ENCODE measurements at places on chromosomes 2 and 18.

GRCh38 chr2:98569197-98569793 lies 39.0 kb downstream of the COA5 start:
- DNase-seq, result no peak

DNA sequence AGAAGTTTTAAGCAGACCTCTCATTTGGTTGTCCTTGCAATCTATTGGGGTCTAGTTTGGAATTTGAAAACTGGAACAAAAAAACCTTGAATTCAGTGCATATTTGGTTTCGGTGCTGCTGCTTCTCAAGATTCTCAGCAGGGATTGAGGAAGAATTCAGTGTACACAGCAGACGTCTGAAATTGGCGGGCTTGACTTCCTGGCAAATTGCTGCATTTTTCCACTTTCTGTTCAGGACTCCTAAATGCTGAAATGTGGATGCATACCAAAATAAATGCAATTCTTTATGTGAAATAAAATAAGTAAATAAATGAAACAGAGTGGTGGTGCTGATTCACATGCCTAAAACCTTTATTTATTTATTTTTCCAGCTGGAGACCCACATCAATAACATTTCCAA lies 332.4 kb upstream of the KYNU start:
- DNase-seq, result no peak

DNA sequence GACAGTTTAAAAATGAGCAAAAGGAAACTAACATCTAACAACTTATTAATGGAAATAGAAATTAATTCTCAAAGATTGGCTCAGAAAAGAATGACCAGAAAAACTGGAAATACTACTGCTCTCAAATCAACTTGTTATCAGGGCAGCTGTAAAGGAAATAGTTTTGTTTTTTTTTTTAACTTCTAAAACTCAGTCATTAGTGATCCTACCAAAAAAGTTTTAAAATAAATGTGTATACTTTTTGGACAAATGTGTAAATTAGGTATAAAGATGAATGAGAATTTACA lies 52.1 kb upstream of the PEX13 start:
- no peak for DNase-seq

DNA sequence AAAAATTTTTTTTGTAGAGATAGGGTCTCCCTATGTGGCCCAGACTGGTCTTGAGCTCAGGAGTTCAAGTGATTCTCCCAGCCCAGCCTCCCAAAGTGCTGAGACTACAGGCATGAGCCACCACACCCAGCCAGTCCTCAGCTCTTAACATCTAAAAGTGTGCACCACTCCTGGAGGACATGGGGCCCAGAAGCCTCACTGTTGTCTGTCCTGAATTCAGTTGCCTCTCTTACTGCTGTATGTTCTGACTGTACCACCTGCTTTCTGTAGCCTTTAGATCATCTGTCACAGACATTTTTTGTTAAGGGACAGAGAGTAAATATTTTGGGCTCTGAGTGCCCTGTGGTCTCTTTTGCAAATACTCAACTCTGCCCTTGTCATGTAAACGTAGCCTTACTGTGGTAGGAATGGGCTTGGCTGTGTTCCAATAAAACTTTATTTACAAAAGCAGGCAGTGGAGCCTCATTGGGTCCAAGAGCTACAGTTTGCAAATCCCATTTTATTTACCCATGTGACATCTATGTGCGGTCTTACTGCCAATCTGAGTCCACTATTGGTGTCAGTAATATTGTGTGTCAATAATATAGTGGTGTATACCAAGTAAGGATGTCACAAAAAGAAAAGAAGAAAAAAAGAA lies 38.1 kb downstream of the TMEM37 start:
- no peak for DNase-seq

GRCh38 chr2:102025016-102025501 lies 33.3 kb downstream of the IL1R2 start:
- DNase-seq, result no peak

DNA sequence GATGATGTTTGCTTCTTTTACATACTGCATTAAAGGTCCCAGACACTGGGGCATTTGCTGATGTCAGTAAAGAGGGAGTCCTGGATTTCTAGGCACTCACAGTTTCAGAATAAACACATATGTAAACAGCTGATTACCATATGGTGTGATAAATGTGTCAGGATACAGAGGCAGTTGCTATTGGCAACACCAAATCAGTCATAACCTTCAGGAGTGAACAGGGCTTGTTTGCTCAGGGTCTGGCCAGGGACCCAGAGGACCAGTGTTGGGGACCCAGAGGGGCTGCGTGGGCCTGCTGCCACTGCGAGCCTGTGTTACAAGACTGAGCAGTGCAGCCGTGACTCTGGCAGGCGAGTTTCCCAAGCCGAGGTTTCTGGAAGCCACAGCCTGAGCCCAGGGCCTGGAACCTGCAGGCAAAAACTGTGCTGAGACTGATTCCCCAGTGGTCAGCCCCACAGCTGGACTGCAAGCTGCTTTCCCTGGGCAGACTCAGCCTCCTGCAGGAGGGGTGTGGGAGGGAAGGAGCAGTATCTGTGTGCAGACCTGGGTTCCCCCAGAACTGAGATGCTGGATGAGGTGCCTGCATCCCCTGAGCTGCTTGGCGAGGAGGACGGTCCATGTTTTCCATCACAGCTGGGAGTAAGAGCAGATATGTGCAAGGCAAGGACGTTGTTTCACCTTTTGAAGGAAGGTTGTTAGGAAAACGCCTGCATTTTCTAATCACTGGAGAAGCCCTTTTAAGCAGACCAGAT lies 23.6 kb downstream of the ASAP2 start:
- DNase-seq, result no peak

- no peak for DNase-seq
Measured at GRCh38 chr2:11395389-11395788, 51.0 kb upstream of the ROCK2 start.

DNA sequence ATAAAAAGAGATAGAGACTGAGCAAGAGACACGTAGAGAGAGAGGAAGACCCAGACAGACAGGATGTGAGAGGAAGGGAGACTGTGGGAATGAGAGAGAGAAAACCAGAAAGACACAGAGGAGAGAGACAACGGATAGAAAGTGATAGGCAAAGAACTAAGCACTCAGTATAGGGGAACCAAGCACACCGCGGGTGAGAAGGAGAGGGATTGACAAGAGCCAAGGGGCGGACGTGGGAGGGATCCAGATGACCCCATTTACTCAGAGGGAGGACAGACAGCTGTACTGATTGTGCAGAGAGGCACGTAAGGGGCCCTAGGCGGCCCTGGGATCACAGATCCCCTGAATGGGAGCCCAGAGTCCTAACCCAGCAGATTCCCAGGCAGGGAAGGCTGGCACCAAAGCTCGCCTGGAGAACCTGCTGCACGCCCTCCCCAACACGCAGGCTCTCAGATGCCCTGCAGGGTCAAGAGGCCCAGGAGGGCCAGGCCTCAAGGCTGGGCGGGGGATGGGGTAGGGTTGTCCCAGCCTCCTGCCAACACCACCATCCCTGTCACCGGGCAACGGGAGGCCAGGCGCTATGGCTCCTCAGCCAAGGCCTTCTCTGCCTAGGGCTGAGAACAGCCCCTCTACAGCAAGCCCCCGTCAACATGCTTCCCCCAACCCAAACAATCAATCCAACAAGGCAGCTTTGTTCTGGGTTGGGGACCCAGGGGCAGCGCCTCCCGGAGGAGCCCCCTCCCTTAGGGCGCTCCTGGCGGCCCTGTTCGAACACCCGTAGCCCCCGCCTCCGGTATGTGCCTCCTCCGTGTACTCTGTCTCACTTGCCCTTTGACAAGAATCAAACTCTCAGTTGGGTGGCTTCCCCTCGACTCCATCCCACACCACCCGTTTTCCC lies 579 bp downstream of the LOXL3 start:
- no peak for DNase-seq

GRCh38 chr2:3470856-3471737 lies 48.2 kb downstream of the ADI1 start:
- DNase-seq, result no peak

DNA sequence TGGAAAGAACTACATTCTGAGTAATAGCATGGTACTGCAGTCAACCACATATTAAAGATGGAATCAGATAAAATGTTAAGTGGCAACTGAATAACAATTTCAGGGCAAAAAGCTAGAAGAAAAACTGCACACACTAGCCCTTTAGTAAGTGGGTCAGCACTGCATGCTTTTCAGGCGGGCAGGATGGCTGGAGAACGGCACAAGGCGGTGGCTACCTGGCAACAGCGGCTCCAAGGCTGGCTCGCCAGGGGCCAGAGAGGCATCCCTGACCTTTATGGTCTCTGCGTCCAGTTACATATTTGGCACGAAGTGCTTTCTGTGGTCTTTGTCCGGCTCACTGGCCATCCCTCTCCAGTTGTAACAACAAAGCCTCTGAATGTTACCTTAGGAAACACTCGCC lies 226.7 kb downstream of the MYT1L start:
- DNase-seq, result no peak

- DNase-seq, result no peak
Measured at GRCh38 chr2:137980459-137980858, 16.2 kb downstream of the HNMT start.

Data from MM.1S (cell line).